ENCODE measurements at places on chromosomes 2 and 18.
A peak's percentile ranks its signal among the peaks of the same experiment; 100 is the strongest.

DNA sequence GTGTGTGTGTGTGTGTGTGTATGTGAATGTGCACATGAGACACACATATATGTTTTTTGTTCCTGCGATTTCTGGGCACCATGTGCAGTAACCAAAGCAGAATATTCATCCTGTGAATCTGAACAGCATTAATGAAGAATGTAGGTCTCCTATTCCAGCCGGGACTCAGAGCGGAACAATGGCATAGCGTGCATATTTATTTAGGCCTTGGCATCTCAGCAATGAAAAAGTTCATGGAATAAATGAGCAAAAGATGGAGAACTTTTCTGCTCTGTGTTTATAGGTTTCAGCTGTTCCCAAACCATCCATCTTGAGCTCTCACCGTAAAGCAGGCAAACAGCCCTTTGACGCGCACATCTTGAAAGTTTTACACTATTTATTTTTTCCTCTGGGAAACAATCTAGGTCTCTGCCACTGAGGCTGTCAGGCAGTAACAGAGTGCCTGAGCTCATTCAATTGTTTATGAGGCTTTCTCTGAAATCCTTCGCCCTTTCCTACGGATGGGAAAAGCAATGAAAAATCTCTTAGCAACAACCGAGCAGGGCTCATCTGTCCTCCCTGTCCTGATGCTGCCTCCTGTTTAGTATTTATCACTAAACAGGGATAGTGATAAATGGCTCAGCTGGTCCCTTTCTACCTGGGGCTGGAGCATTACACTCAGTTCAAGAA is 146.2 kb upstream of the MSH6 start:
- DNase-seq, result no peak

DNA sequence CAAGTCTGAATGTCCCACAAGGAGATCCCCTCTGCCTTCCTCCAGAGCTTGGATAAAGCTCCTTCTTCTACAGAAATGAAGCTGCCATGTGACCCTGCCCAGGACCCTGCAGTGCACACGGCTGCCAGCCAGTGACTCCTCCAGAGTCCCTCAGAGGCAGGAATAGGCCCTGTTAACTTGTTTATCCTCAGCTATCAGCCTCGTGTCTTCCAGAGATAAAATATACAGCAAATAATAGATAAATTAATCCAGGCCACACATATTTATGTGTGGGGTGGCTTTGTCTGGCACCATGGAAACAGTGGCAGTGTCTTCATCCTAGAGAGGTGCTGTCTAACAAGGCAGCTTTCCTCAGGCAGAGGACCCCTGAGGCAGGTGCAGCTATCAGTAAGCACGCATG is 66.7 kb downstream of the TMEM18 start:
- no peak for DNase-seq

- DNase-seq, result no peak
Measured at GRCh38 chr2:171595456-171595855, 73.2 kb downstream of the CYBRD1 start.

DNA sequence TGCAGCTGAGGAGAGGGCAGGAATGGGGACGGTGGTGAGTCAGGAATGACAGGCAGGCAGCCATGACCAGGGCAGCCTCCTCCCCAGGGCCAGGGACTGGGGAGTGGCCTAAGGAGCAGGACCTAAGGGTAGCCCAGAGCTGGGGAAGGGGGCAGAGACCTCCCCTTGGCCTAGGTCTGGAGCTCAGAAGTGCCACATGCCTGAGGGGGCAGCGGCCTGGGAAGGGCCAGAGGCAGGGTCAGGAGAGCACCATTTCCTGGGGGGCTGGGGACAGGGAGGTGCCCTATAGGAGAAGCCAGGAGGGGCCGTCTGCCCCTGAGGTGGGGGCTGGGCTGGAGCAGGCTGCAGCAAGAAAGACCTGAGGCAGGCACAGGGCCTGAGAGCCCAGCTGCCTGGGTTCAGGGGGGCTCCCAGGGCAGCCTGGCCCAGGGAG is 20.9 kb downstream of the CFLAR start:
- no peak for DNase-seq

- DNase-seq, result no peak
Measured at GRCh38 chr2:223753940-223754339, 83.4 kb downstream of the AP1S3 start.

- no peak for DNase-seq
Measured at GRCh38 chr2:24011250-24012104, 1.6 kb downstream of the MFSD2B start.

GRCh38 chr2:238239863-238240756 is at the start of gene HES6:
HES6 (minus strand) TSS chr2:238240038; CDS start chr2:238239905, 133 bp downstream.
- DNase-seq, result peak; percentile 91

DNA sequence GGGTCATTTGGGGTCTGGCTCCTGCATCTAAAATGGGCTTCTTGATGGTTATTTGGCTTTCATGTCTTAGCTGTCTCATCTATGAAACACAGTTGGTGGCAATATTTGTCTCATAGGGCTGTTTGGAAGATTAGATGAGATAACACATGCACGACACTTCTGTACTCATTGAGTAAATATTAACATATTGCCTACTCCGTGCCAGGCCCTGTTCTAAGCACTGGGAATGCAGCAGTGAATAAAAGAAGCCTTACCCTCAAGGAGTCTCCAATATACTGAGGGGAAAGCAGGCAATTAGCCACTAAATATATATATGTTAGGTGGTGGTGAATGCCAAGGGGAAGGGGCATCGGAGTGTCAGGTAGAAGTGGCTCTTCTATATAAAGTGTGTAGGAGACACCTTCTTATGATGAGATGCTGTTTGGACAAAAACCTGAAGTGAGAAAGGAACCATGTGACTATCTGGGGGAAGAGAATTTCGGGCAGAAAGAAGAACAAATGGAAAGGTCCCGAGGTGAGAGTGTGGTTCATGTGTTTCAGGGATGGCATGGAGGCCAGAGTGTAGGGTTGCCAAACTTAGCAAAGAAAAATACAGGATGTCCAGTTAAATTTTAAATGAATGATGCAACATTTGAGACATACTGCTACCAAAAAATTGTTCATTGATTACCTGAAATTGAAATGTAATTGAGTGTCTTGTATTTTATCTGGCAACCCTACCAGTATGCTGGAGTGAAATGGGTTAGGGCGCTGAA is 11.8 kb downstream of the SLC3A1 start:
- DNase-seq, result no peak

DNA sequence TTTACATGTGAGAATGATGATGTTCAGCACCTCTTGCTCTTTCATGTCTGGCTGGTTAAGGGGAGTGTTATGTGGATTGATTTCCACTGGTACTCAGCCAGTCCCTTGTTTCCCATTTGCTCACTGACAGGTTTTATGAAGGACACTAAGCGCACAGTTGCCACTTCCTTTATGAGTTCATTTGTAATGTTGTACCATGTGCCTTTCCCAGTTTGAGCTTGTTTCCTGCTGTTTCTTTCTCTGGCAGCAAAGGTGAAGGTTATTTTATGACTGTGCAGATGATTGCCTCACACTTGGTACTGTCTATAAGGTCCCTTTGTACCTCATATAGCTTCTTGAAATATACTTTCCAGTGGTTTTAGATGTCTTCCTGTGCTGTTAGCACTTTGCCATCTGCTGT is 1700.5 kb upstream of the TMEFF2 start:
- no peak for DNase-seq

GRCh38 chr2:238928520-238929241 is 80.8 kb downstream of the TWIST2 start:
- no peak for DNase-seq

DNA sequence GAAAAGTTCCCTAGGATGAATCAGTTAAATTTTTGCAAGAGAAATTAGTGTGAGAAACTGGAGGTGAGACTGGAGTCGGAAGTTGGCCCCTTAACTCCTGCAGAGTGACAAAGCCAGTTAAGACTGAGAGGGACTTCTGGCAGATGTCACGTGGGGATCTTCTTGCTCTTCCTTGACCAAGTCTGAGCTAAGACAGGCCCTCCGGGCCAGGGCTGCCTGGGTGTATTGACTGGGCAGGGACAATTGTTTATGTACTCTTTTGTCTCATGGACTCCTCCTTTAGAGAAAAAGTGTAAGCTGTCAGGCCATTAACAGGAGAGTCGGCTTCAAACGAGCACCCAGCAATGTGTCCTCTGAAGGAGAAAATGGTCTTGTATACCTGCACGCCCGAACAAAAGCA is 48.6 kb upstream of the RALBP1 start:
- DNase-seq, result no peak

DNA sequence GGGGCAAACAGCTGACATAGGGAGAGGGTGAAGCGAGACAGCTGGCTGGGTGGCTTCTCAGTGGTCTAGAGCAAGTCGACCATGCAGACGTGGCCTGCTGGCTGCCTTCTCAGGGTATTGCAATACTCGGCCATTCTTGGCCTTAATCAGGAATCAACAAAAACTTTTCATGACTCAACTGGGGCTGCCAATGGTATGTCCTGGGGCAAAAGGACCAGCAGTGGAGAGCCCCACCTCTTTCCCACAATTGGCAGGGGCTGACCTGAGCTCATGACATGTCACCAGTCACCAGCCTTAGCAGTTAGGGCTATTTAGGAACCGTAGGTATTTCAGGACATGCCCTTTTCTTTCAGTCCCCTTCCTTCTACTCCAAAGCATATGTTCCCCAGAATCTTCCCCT is 19.1 kb downstream of the PLA2R1 start:
- DNase-seq, result no peak

DNA sequence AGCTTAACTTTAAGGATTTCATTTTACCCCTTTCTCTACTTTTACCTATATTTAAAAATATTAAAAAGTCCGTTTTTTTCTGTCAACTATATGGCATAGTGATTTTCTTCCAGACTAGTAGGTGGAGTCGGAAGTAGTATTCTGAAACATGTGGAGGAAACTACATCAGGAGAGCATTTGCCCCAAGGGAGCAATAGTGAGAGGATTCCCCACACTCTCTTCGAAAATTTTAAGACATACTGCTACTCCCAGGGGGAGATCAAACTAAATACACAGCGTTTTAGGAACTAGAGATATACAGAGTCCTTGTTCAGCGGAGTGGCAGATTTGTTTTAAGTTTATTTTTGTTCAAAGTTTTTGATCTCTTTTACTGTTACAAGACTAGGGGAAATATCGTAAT is 40.6 kb downstream of the METAP1D start:
- no peak for DNase-seq

DNA sequence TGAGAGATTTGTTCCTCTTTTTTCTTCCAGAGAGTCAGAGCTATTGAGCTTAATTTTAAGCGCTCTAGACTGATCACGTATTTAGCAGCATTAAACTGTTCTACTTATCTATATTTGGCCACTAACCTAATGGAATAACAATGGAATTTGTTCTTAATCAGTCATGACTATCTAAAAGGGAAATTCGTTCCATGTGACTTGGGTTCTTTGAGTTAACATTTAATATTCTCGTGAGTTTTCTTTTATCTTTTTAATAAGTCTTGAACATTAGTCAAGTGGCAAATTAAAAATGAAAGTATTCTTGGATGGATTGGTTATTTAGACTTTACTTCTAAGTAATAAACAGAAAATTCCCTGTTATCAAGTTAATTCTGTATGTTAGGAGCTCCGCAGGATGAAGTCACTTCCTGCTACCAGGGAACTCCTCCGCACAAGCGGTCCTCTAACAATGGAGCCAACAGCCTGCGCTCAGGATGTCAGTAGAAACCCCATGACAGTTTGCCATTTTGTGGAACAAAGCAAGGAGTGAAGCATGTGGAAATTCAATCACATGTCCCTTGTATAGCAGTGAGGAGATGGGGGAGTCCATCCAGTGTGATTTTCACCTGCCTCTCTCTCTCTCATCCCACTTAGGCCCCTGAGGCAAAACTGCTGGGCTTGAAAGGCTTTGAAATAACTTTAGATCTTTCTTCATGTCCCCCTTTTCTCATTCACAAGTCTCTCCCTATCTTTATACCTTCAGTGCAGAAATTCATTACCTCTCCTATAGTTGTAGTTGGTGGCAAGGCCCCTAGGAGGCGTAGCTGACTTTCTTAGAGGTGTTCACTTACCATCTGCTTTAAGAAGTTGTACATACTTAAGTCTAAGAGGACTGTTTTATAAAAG is 138.1 kb downstream of the WDR7 start:
- peak; percentile 23 for DNase-seq

Data from mesenchymal stem cell (in vitro differentiated cells and primary cell).